NCI-H187 (cell line): ENCODE measurements at places on chromosomes 7 and 10.

DNA sequence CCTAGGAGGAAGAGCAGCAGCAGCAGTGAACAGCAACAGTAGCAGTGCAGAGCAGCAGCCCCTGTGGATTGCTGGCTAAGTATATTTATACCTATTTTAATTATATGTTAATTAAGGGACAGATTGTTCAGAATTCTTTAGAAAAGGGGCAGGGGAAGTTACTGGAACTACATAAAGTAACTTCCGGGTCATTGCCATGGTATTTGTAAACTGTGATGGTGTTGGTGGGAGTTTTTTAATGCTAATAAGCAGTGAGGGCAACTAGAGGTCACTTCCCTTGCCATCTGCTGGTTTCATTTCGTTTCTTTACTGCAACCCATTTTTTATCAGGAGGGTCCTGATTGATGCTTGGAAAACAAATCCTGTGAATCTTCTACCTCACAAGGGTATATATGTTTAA is 229.8 kb upstream of the PODXL start:
- no peak for DNase-seq

DNA sequence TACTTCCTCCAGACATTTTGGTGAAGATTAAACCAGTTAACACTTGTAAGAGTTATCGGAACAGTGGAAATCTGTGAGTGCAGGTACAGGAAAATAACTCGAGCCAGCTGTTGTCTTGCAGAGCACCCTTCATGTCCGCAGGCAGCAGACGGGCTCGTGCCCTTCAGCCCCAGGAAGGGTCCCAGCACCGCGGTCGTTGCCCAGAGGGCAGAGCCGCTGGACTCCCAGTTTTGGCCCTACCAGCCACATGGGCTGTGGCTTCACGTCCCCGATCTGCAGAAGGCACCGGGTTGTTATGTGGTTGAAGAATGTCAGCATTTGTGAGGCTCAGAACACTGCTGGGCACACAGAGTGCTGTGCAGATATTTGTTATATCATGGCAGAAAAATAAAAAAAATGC is 7.2 kb upstream of the ADARB2 start:
- DNase-seq = no peak

GRCh38 chr7:158529181-158530096 is 58.2 kb downstream of the PTPRN2 start:
- no peak for DNase-seq

DNA sequence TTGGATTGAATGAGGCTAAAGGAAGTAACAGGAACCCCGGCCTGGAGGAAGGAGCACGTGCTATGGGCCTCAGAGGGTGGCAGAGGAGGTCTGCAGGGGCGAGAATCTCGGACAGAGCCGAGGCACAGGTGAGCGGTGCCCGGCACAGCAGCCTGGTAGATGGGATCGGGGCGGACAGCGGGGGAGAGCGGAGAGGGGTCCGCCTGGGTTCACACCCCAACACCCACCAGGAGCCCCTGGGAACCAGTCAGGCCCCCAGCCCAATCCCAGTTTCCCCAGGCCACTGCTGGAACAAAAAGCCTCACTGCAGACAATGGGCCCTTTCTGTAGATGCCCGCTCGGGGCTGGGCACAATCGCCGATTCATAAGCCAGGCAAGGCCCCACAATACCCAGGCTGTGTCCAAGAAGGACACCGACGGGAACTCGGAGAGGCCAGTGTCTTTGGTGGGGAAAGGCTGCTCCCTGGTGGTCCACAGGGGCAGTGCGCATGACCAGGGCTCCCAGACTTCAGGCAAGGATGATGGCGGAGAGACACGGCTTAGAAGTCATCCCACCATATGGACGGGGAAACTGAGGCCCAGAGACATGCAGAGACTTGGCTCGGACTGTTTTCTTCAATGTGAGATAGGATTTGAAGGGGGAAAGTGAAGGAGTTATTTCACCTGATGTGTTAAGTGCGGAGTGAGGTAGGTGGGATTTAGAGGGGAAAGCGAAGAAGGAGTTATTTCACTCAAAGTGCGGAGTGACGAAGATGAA is 106.9 kb upstream of the GPR26 start:
- peak; percentile 1 for DNase-seq

GRCh38 chr10:58220769-58221451 is 46.8 kb downstream of the IPMK start:
- DNase-seq = no peak

DNA sequence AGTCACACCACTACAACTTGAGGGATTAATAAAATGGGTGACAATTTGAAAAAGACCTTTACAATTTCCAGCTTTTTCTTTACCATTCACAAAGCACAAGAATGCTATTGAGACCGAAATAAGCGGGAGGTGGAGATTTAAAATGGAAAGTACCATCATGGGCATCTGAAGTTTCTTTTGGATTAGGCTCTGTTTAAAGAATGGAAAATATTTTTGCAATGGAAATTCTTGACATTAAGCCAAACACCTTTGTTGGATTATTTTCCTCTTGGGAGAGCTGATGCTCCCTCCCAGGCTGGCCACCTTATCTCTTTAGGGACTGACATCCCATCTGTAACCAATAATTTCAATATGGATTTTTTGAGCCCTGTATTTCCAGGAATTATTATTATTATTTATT is 62.5 kb downstream of the BPGM start:
- no peak for DNase-seq

GRCh38 chr10:36173364-36173763 is 531.3 kb upstream of the FZD8 start:
- no peak for DNase-seq

GRCh38 chr10:111161109-111161874 is 84.5 kb downstream of the ADRA2A start:
- DNase-seq = no peak

GRCh38 chr7:122468945-122469344 is 164.4 kb upstream of the FEZF1 start:
- no peak for DNase-seq

DNA sequence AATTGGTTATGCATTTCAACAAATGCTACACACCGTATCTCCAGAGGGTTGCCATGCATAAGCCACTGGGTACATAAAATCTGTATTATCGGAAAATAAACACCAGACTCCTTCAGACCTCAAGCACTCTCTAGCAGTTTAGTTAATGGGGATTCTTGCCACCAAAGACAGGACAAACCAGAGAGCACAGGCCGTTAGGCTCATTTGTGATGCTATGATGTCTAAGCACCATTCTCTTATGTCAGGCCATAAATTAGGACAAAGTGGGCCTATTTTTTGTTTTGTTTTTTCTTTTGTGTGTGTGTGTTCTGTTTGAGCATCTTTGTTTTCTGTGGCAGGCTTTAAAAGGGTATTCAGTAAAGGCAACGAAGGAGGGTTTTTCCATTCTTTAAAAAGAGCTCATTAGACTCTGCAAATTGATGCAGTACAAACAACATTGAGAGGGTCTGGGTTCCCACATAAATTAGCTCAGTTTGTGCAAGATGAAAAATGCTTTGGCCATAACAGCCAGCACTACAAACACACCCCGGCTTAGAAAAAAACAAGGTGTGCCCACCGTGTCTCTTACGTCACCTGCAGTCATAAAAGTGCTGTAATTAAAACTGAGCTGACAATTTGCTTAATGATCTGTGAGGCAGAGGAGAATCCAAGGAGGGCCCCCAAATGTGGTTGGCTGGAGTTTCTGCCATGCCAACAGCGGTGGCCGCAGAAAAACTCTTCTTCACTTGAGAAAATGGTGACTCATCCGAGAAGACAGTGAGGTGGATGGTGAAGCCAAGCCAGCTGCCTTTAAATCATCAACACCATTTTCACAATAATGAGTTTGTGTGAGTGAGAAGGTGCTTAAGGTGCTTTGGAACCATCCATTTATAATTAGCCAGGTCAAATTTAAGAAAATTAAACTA is 297.9 kb downstream of the GATA3 start:
- no peak for DNase-seq

DNA sequence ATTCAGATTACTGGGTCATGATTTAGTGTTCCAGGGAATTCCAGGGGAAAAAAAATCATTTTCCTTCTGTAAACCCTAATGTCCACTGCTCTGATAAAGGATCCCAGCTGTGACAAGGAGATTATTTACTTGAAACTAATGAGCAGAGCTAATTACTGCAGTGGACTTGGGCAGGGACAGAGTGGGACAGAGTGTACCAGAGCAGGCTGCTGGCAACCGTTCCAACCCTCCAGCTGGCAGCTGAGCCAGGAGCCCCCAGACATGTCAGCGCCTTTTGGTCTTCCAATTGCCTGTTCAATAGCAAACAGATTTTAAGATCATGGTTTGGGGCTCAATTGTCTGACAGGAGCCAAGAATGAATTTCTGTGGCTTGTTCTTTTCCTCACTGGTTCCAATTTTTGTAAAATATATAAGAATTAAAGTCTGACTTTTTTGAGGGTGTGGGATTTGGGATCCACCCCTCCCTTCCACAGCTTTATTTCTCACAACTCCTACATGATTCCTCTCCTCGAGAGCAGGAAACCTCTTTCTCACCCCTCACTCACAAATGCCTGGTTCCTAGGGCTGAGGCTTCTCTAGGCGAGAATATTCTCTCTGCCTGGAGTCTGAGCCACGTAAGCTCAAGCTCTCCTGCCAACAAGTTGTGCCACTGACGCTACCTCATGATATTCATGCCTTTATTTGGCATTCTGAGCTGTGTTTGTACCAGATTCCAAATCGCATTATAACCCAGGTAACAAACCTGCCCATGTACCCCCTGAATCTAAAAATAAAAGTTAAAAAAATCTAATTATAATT is 20.6 kb upstream of the FAM180A start:
- no peak for DNase-seq

GRCh38 chr10:131621784-131622624 is 278.8 kb upstream of the PPP2R2D start:
- no peak for DNase-seq

DNA sequence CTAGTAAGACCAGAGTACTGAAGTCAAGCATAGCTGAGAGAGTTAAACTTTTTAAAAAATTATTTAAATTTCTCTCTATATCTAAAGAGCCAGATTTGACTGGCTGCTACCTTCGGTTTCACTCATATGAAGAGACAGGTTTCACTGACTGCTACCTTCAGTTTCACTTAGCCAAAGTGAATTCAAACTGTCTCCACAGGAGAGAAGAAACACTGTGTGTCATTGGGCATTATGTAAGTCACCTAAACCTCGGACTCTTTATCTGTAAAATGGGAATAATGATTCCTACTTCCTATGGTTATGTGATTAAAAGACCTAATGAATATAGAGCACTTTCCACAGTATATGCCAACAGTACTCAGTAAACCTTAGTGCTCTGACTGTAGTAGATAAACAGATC is 41.6 kb upstream of the MET start:
- DNase-seq = no peak

DNA sequence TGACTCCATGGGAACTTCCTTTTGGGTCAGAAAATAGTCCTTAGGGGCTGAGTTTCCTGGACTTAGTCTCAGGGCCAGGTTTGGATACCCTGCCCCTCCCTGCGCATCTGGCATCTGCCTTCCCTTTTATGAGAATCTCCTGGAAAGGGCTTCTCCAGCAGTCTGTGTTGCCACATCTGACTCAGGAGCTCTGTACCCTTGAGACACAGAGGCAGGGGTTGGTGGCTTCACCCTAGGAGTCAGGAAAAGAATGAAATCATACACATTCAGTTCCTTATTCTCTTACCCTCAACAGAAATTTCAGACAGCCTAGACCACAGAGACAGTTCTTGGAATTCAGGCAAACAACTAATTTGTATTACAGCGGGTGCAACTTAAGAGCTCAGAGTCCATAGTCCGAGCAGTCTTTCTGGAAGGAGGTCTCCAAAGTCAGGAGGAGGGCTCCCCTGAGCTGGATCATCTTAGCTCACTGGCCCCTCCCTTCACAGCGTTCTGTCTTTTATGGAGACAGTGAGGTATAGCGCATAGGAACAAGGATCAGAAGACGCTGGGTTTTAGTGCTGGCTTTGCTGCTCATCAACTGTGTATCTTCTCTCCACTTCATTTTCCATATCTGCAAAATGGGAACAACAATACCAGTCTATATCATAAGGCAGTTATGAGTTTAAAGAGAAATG is 3.0 kb upstream of the PLAU start:
- no peak for DNase-seq

DNA sequence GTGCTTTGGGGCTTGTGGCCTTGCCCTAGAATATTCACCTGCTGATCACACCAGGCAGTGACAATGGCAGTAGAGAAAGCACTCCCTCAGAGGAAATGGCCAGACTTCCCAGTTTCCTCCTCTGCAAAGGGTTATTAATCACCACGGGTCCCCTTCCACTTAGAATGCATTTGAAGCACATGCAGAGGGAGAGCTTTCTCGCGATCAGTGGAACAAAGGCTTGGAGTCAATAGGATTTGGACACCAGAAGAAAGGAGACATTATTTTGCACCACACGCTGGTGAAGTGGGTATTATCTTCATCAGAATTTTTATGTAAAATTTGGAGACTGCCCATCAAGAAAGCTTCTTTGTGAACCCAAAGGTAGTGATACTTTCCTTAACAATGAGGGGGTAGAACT is 35.4 kb upstream of the INHBA start:
- DNase-seq = no peak

- no peak for DNase-seq
Observed at GRCh38 chr10:88200312-88201032, 337.0 kb downstream of the PTEN start.

GRCh38 chr7:113774182-113774807 is 144.5 kb downstream of the PPP1R3A start:
- DNase-seq = no peak

- DNase-seq = peak; percentile 39
Observed at GRCh38 chr10:63711867-63712716, 190.9 kb downstream of the REEP3 start.

- no peak for DNase-seq
Observed at GRCh38 chr10:126521399-126521798, 133.1 kb upstream of the ADAM12 start.

DNA sequence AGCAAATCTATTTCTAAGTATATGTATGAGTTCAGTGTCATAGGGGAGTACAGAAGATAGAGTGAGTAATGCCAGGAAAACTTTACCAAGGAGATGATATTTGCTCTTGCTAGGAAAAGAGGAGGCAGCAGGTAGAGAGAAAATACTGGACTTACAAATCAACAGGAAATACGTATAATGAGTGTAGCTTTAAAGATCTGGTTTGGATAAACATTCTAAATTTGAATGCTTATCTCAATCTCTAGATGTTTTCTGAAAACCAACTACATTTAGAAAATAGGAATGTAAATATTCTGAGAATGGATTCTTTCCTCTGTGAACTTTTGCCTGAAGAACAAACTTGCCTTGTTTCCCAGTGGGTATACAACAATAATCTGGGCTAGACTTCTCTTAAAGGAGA is 46.9 kb upstream of the GNAI1 start:
- no peak for DNase-seq

DNA sequence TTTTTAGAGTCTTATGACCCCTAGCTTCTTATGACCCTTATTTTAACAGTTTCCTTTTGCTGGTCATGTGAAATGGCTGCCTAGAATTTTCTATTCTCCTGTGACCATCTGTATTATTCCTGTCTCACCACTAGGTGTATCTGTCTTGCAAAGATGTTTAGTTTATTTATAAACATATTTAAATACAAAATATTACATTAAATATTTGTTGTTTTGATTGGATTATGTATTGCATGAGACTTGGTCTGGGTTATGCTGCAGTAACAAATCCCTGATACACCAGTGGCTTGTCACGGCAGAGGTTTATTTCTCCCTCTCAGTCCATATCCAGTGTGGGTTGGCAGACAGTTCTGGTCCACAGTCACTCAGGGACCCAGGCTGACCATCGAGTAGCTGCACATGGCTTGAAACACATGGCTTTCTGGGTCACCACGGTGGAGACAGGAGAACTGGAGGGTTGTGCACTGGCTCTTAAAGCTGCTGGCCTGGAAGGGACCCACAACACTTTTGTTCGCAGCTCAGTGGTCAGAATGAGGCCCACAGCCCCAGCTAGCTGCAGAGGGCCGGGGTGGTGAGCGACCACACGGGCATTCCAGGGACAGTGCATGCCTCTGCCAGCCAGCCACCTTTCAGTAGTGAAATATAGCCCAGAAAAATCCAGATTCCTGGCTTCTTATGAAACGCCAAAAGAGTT is 7.4 kb downstream of the RASSF4 start:
- no peak for DNase-seq
